ENCODE measurements at places on chromosomes 1 and 21. TPM values are rescaled to one million over a fixed set of nuclear protein-coding genes. Genes with fewer than 3 reads are reported as not detected.
A peak's percentile ranks its signal among the peaks of the same experiment; 100 is the strongest.

GRCh38 chr21:41446586-41446985 is 20.5 kb downstream of the MX1 start:
- no peak overlapping the region for H3K27ac ChIP-seq
- H3K4me1 ChIP-seq: no peaks in the 10 kb centered on the region
- no peaks in the 10 kb centered on the region for H3K36me3 ChIP-seq

- no peak for DNase-seq
- H3K36me3 ChIP-seq: no peaks in the 10 kb centered on the region
- no peak overlapping the region for H3K27ac ChIP-seq
- H3K4me1 ChIP-seq: no peaks in the 10 kb centered on the region
- no peaks in the 10 kb centered on the region for H3K27me3 ChIP-seq
- no peak overlapping the region for H3K4me3 ChIP-seq
Measured at GRCh38 chr1:169138866-169139670, 32.6 kb downstream of the ATP1B1 start.

ATP1A4 gene
- not detected for total RNA-seq

OR14C36 gene
- total RNA-seq: not detected

ETV3L gene
- not detected for total RNA-seq

- peaks cover 2% of the 10 kb centered on the region for H3K36me3 ChIP-seq
- H3K27me3 ChIP-seq: no peaks in the 10 kb centered on the region
- peaks cover 11% of the 10 kb centered on the region for H3K4me1 ChIP-seq
- H3K27ac ChIP-seq: no peak overlapping the region
Measured at GRCh38 chr1:44237721-44238457, 24.6 kb downstream of the DMAP1 start.

GRCh38 chr1:44327679-44328491 is 27.2 kb downstream of the ERI3 start:
- peak overlapping the region; percentile 7 for H3K27ac ChIP-seq
- peaks cover 7% of the 10 kb centered on the region for H3K36me3 ChIP-seq
- no peaks in the 10 kb centered on the region for H3K27me3 ChIP-seq
- DNase-seq: peak; percentile 100
- H3K4me3 ChIP-seq: no peak overlapping the region

CFHR1 gene
- not detected for total RNA-seq

FGGY gene
- 14.0 TPM for total RNA-seq

TNFSF4 gene
- total RNA-seq: 19.7 TPM

DNA sequence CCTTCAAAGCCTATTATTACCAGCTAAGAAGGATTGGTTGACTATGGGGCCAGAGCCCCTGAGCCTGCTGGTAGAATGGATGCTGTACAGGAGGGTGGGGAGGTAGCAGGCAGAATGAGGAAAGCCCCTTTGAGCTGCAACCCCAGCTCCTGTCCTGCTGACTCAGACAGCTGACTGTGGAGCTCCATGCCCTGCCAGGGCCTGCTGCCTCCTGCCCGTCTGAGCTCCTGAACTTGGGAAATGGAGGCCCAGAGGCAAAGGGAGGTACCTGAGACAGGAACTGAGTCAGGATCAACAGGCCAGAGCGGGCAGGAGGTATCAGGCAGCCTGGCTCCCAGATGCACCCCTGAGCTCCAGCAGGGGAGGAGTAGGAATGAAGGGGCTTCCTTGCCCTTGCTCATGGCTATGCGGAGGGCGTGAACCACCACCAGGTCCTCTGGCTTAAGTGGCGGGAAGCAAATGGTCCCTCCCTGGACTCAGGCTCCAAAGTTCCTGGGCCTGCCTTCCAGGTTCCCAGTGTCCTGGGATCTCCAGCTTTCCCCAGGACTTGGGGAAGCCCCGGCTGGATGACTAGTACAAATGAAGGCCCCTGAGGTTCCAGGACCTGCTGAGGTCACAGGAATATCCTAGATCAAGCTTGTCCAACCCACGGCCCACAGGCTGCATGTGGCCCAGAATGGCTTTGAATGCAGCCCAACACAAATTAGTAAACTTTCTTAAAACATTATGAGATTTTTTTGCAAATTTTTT is 3.9 kb upstream of the SFN start:
- H3K4me1 ChIP-seq: peaks cover 2% of the 10 kb centered on the region
- H3K27me3 ChIP-seq: no peaks in the 10 kb centered on the region
- no peak overlapping the region for H3K4me3 ChIP-seq
- no peak overlapping the region for H3K27ac ChIP-seq

- H3K36me3 ChIP-seq: no peaks in the 10 kb centered on the region
- no peak overlapping the region for H3K27ac ChIP-seq
- no peak for DNase-seq
Measured at GRCh38 chr21:42962380-42963007, 11.9 kb upstream of the PKNOX1 start.

- no peak overlapping the region for H3K4me3 ChIP-seq
- no peaks in the 10 kb centered on the region for H3K27me3 ChIP-seq
- H3K27ac ChIP-seq: peak overlapping the region; percentile 31
- H3K36me3 ChIP-seq: peaks cover 33% of the 10 kb centered on the region
- peaks cover 18% of the 10 kb centered on the region for H3K4me1 ChIP-seq
Measured at GRCh38 chr1:11938722-11939526, 4.4 kb downstream of the PLOD1 start.

KANK4 gene
- total RNA-seq: not detected

RNU1-1 gene
- under 0.01 TPM for total RNA-seq

- no peak overlapping the region for H3K4me3 ChIP-seq
- DNase-seq: no peak
- H3K4me1 ChIP-seq: peaks cover 12% of the 10 kb centered on the region
- H3K27ac ChIP-seq: no peak overlapping the region
- peaks cover 5% of the 10 kb centered on the region for H3K36me3 ChIP-seq
Measured at GRCh38 chr1:111723871-111724270, 15.3 kb downstream of the INKA2 start.

SFN gene
- 0.18 TPM for total RNA-seq

DNA sequence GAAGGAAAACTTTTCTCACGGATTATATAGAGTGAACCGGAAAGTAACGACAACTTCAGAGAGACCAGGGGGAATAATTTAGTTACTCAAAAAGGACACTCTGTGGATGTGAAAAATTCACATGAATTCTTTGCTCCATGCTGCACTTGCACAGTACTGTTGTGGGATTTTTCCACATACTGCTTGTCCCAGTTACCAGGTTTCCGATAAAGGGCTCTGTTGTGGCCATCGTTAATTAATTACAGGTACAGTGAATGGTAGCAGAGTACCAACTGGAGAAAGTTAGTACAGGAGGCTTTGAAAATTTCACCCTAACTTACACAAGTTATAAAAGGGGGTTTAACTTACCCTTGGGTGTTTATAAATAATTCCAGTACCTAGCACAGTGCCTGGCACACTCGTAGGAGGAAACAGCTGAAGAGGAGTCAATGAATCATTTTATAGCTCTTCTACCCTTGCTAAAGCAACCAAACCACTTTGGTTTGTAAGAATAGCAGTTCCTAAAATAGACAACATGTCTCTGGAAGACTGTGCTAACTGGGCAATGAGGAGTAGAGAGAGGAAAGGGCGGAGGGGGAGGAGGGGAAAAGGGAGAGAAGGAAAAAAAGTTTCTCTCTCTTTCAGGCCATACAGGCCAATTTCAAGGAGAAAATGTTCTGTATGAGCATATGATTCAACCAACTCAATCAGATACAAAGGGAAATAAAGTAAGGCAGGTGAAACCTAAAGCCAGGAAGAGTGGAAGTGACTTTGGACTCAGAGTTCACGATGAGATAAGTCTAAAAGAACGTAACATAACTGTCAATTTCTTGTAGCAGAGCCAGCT is 98.3 kb upstream of the MAGI3 start:
- no peak overlapping the region for H3K27ac ChIP-seq
- H3K36me3 ChIP-seq: no peaks in the 10 kb centered on the region
- H3K4me1 ChIP-seq: no peaks in the 10 kb centered on the region
- H3K4me3 ChIP-seq: no peak overlapping the region

ZBTB17 gene
- total RNA-seq: 29.7 TPM

VWA1 gene
- total RNA-seq: 0.83 TPM

GRCh38 chr1:40848530-40849189 is 13.5 kb downstream of the CITED4 start:
- H3K27ac ChIP-seq: no peak overlapping the region
- H3K36me3 ChIP-seq: no peaks in the 10 kb centered on the region
- DNase-seq: peak; percentile 68
- H3K4me1 ChIP-seq: no peaks in the 10 kb centered on the region
- peaks cover 2% of the 10 kb centered on the region for H3K27me3 ChIP-seq
- no peak overlapping the region for H3K4me3 ChIP-seq

DNA sequence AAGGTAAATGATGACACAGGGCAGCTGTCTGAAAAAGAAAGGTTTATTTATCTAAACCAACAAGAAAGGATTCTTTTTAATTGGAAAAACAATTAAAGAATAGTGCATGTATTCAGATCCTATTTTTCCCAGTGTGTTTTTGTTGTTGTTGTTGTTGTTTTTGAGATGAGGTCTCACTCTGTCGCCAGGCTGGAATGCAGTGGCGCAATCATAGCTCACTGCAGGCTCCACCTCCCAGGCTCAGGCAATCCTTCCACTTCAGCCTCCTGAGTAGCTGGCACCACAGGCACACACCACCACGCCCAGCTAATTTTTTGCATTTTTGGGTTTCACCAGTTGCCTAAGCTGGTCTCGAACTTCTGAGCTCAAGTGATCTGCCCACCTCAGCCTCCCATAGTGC is 22.1 kb downstream of the NEK2 start:
- H3K27me3 ChIP-seq: no peaks in the 10 kb centered on the region
- no peak overlapping the region for H3K4me3 ChIP-seq
- no peak for DNase-seq
- no peak overlapping the region for H3K27ac ChIP-seq
- H3K36me3 ChIP-seq: no peaks in the 10 kb centered on the region

Measured in IMR-90 (cell line).